ENCODE measurements at places on chromosomes 4 and X. TPM values are rescaled to one million over a fixed set of nuclear protein-coding genes. Genes with fewer than 3 reads are reported as not detected.

The H2BW2 gene
- not detected for total RNA-seq

The TMEM255A gene
- 4.0 TPM for total RNA-seq

The FAM114A1 gene
- total RNA-seq: 118 TPM

The TIGD4 gene
- total RNA-seq: 0.16 TPM

The DGAT2L6 gene
- total RNA-seq: not detected

The SERTM2 gene
- total RNA-seq: 0.74 TPM

The OTUD6A gene
- total RNA-seq: not detected

The FMR1NB gene
- total RNA-seq: not detected

The TEX13C gene
- 0.14 TPM for total RNA-seq

The MAOB gene
- not detected for total RNA-seq

The FAAH2 gene
- not detected for total RNA-seq

DNA sequence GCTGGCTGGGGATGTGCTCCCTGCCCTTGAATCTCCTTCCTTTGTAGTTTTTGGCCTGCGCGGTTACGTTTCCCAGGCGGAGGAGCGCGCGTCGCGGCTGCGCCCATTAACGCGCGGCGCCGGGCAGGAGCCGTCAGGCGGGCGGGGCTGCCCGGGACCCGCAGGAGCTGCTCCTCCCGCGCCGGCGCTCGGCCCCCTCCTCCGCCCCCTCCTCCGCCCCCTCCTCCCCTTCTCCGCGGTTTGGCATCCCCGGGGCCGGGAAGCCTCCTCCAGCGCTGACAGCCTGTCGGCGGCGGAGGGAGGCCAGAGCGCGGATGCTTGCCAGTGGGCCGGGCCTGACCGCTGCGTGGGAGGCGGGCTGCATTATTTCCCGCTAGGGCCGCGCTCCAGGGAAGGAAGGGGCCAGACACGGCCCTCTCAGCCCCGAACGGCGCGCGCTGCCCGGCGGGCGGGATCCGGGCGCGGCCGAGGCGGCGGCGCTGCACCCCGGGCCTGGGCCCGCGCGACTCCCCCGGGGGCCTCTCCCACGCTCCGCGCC lies at the start of gene DCLK2:
Gene DCLK2 (plus strand): TSS at position 405 of the 538 bp plus-strand sequence. CDS start 583 bp downstream, outside the sequence.
- peak; percentile 75 for DNase-seq

DNA sequence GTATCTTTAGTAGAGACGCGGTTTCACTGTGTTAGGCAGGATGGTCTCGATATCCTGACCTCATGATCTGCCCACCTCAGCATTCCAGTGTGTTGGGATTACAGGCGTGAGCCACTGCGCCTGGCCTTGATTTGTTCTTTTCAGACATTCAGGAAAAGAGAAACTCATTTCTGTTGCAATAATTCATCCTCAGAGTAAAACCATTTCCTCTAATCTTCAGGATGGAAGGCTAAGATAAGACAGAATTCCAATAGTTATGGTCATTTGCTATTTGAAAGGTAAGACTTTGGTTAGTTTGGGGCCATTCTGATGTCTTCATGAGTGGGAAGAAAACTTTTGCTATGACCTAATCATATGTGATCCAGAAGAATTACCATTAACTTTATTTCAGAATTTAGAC lies 83.0 kb downstream of the LRP2BP start:
- no peak for DNase-seq

GRCh38 chr4:91280551-91281290 lies 1023.0 kb upstream of the GRID2 start:
- peak; percentile 6 for DNase-seq

GRCh38 chrX:105006996-105007395 lies 213.5 kb downstream of the TEX13A start:
- DNase-seq: no peak

GRCh38 chrX:17242470-17242869 lies 132.5 kb upstream of the NHS start:
- peak; percentile 35 for DNase-seq

DNA sequence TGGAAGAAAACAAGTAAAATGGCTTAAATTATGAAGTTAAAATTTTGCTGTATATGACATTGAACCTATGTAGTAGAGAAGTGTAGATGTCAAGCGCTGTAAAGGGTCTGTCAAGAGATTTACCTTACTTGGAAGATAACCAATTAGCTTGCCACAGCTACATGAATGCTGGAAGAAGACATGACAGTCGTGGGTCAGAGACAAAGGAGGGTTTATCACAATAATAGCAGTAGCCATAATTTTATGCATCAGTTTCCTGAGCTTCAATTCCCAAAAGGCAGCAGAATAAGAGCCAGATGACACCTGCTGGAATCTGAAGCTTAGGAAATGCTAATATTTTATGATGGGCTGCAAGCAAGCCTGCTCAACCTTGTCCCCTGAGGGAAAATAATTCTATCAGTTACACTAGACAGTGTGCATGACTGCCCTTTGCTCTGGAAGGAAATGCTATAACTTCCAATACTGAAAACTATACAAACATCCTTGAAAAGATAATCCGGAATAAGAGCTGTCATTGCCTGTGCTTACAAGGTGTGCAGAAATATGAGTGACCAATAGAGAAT lies 292.9 kb downstream of the PRDM5 start:
- no peak for DNase-seq

DNA sequence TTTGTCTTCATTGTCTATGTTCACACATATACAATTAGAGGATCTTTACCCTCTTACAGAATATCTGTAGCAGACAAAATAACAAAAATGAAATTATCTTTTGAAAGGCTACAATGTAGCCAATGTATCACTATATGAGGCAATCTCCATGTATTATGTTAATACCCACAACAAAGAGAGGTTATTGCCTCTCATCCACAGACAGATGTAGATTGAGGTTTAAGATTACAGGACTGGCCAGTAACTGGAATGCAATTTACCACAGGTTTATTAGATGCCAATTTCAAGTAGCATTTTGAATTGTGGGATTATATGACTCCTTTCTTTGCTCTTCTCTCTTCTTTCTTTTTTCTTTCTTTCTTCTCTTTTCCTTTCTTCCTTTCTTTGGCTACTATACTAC lies 242.6 kb downstream of the ANKRD50 start:
- no peak for DNase-seq

GRCh38 chr4:21476757-21477156 lies 471.8 kb downstream of the KCNIP4 start:
- peak; percentile 12 for DNase-seq

DNA sequence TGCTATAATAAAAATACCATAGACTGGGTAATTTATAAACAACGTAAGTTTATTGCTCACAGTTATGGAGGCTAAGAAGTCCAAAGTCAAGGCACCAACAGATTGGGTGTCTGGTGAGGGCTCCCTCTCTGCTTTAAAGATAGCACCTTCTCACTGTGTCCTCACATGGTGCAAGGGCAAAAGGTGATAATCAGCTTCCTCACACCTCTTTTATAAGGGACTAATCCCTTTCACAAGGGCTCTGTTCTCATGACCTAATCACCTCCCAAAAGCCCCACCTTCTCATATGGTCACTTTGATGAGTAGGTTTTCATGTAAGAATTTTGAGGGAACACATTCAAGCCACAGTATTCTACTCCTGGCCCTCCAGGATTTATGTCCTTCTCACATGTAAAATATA lies 641.7 kb upstream of the ATOH1 start:
- DNase-seq: no peak

DNA sequence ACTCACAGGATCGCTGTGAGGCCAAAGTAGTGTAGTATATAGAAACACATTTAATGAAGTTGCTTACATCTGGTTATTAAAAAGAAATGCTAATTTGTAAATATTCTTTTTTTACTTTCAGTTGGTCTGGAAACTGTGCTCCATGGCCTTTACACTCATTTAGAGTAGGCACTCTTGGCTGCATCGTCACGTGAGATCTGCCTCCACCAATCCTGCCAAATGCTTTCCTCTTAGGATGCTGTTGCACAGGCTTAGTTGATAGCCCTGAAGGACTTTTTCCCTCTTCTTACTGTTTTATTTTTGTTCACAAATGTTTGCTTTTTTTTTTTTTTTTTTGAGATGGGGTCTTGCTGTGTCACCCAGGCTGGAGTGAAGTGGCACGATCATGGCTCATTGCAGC lies 6.3 kb downstream of the CPE start:
- DNase-seq: no peak

- DNase-seq: no peak
These were observed 5.7 kb upstream of the GPR174 start for GRCh38 chrX:79138658-79139241.

- no peak for DNase-seq
These were observed 18.5 kb downstream of the TBC1D14 start for GRCh38 chr4:6928081-6928480.

- DNase-seq: no peak
These were observed 112.4 kb upstream of the ARHGAP24 start for GRCh38 chr4:85362550-85362949.

DNA sequence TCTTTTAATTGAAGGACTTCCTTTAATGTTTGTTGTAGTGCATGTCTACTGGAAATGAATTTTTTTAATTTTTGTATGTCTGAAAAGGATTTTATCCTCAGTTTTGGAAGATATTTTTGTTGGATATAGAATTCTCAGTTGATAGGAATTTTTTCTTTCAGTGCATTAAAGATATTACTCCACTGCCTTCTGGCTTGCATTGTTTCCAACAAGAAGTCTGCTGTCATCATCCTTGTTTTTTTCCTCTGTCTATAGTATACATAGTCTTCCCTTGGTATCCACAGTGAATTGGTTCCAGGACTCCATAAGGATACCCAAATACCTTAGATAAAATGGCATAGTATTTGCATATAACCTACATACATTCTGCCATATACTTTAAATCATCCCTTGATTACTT lies 33.5 kb downstream of the SCD5 start:
- no peak for DNase-seq

DNA sequence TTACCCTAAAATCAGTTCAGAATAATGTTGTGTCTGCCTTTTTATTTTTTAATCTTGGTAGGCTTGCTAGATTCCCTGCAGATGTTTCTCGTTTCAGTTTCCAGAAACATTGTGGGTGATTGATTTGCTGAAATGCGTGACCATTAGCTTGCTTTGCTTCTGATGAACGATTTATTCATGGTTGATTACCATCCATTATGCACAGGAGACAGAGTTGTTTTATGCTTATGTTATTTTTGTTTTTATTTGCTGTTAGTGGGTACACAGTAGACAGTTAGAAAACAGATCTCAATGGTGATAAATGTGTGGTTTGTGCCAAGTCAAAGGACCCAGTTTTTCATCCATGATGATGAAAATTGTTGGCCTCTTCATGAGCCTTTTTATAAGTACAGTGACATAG lies 455.6 kb upstream of the BOD1L1 start:
- no peak for DNase-seq

- peak; percentile 50 for DNase-seq
These were observed 17.7 kb downstream of the IL15 start for GRCh38 chr4:141654098-141654497.

- DNase-seq: no peak
These were observed 873.5 kb downstream of the PDHA2 start for GRCh38 chr4:96713271-96713850.

DNA sequence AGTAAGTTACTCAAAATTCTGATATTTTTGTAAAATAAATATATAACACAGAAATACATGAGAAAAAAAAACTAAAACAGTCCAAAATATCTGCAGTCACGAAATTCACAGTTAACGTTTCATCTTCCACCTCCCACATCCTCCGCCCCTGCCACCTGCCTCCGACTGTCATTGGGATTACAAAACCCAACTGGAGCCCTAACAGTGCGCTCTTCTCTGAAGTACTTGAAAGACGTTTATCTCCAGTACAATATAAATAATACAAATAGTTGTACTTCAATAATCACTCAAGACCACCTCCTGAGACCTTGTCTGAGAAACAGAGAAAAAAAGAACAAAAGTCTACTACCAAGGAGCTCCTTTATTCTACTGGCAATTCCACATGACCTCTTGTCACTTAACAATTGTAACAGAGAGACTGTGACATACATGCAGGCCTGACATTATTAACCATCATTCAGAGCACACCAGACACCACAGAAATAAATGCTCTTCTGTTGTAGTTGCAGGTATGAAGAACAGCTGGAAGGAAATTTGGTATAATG lies 280.6 kb downstream of the PPP3CA start:
- DNase-seq: no peak

- DNase-seq: no peak
These were observed 101.9 kb downstream of the SLIT2 start for GRCh38 chr4:20353646-20354045.

DNA sequence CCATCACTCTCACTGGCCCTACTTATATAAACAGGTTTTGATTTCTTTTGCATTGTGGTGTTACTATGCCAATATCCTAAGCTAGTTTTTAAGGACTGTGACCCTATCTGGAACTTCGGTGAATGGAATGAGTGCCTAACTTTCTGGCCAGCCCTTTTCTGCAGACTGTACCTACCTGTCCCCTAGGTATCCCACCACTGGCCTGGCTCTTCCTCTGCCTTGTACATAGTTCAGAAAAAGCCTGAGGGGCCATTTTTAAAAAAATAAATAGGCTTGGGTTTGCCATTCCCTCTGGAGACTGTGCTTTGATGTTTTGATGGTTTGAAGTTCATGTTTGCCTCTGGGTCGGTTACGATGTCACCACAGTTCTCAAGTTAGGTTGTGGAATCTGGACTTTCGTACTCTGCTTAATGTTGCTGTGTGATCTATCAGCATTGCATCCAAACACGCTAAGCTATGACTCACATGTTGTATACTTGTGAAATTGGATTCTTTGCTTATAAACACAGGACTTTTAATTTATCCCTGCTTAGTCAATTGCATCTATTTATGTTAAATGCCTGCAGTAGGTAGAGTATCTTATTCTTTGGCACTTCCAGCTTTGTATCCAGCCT lies 182.0 kb downstream of the ANKRD50 start:
- DNase-seq: peak; percentile 78

- no peak for DNase-seq
These were observed 57.7 kb downstream of the SAT1 start for GRCh38 chrX:23840674-23841073.

DNA sequence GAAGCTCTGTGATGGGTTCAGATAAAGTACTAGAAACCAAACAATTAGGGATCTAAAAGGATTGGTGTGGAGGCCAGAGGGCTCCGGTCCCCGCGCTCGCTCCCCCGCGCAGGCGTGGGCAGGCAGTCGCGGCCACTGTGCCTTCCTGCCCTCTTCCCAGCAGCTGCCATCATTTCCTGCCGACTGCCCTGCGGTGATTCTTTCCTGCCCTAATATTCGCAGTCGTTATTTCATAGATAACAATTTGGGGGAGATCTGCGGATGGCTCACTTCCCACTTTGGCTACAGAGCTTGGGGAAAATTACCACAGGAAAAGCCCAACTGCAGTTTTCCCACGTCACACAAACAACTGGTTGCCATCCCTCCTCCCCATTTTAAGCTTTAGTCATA lies 2.2 kb downstream of the GRIA2 start:
- DNase-seq: no peak

- DNase-seq: no peak
These were observed 1.1 kb upstream of the SHROOM4 start for GRCh38 chrX:50815120-50815519.
